ENCODE measurements at places on chromosomes 6 and 20.

GRCh38 chr20:10476319-10476724, 41.2 kb downstream of the SLX4IP start:
- no peak for DNase-seq

DNA sequence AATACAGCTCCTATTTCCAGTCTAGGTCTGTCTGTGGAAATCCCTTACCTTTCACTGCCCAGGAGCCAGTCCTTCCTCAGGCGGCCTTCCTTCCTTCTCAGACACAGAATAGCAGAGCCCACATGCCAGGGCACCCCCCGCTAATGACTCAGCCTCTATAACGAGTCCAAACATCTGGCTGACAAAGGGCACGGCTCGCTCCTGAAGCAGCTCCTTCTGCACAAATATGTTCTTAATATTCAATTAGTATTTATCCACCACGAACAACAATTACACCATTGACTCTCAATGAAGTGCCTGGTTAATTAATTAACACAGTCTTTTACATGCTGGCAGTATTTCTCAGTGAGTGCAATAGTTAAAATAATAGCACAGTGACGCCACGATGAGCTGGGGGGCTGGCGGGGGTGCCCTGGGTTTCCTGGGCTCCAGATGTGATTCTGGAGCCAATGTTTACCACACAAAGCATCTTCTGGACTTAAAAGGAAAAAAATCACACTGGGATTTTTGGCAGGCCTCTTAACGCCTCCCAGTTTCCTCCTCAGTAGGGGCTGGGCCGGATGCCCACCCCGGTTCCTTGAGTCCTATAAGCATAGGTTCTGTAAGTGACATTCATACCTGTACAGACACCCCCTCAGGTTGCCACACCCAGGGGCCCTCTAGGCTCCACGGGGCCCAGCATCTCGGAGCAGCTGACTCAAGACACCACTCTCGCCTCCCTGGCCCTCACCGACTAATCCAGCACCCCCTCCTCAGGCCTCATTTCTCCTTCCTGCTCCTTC, 158.6 kb upstream of the MLN start:
- DNase-seq, result no peak

- DNase-seq, result no peak
These were observed 62.1 kb downstream of the CEBPB start for GRCh38 chr20:50252701-50253100.

- DNase-seq, result no peak
These were observed 74.8 kb upstream of the SHLD1 start for GRCh38 chr20:5675103-5676091.

GRCh38 chr6:36691011-36691410, 6.6 kb upstream of the RAB44 start:
- peak; percentile 33 for DNase-seq

- DNase-seq, result no peak
These were observed 125.9 kb upstream of the TNFAIP3 start for GRCh38 chr6:137740967-137741761.

DNA sequence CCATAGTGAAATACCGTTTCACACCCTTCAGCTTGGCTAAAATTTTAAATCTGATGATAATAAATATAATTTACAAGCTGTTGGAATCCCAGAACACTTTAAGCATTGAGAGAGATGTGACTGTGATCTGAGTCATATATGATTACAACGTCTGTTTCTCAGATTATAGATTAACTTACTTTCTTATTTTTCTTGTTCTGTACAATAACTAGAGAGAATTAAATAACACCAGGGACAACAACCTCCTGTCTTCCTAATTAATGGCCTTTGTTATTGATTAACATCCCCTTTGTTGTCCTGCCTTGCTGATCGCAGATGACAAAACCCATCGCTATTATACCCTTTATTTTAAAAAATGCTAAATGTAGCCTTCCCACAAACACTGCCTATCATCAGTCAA, 87.8 kb upstream of the EZR start:
- no peak for DNase-seq
